ENCODE measurements at places on chromosomes 7 and 10. TPM values are rescaled to one million over a fixed set of nuclear protein-coding genes. Genes with fewer than 3 reads are reported as not detected.

Gene CACNB2
- not detected for total RNA-seq

Gene UPK3B
- 1.5 TPM for total RNA-seq

Gene PNLIPRP1
- total RNA-seq = not detected

Gene TCERG1L
- not detected for total RNA-seq

Gene HIBADH
- 12.8 TPM for total RNA-seq

Gene CPVL
- total RNA-seq = not detected

Gene CHST12
- 44.8 TPM for total RNA-seq

Gene PNLIPRP3
- total RNA-seq = not detected

Gene ZNF736
- 26.6 TPM for total RNA-seq

Gene SMKR1
- 2.2 TPM for total RNA-seq

Gene NKX6-2
- not detected for total RNA-seq

Gene CCL24
- not detected for total RNA-seq

Gene NSUN6
- total RNA-seq = 22.0 TPM

Gene ASIC3
- total RNA-seq = 6.0 TPM

Gene ASB13
- 6.0 TPM for total RNA-seq

Gene COX19
- 20.1 TPM for total RNA-seq

Gene HOXA13
- not detected for total RNA-seq

Gene CYP2E1
- 0.79 TPM for total RNA-seq

Gene TMEM229A
- total RNA-seq = not detected

Gene ZPBP
- total RNA-seq = not detected

Gene MMD2
- total RNA-seq = not detected

Gene MYOF
- 2.7 TPM for total RNA-seq

Gene PRDX3
- 122 TPM for total RNA-seq

Gene ACSL5
- total RNA-seq = 63.7 TPM

Gene SKIDA1
- total RNA-seq = 0.33 TPM

Gene CRPPA
- total RNA-seq = 0.60 TPM

Gene PLXNA4
- 21.3 TPM for total RNA-seq

Gene NXPH1
- not detected for total RNA-seq

Gene MORN4
- 1.2 TPM for total RNA-seq

Gene NKX1-2
- total RNA-seq = not detected

Gene ELN
- not detected for total RNA-seq

Gene PSD
- 1.4 TPM for total RNA-seq

Gene DLX5
- not detected for total RNA-seq

Gene TRIM50
- total RNA-seq = not detected

Gene NEUROG3
- not detected for total RNA-seq

Data from activated CD4-positive, alpha-beta T cell treated with anti-CD3 and anti-CD28 coated beads, Interleukin-2, amount 10 ng/mL, durations not matched to agents 7 days and 5 days (primary cell).